ENCODE measurements at places on chromosomes 11 and 22.

DNA sequence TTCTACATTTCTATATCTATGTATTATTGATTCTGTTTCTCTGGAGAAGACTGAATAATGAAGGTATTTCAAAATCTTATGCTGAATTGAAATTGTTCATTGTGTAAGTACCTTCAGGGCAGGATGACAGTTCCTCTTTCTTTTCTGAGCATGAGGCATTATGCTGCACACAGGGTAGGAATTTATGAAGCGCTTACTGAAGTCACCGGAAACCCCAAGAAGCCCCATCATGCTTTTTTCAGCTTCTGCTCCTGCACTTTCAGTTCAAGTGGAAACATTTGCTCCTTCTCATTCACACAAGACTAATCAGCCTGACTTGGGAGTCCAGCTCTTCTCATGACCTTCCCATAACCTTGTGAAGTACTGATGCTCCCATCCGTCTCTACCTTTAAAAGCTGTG lies 314.7 kb upstream of the SORL1-AS1 start:
- DNase-seq: no peak

DNA sequence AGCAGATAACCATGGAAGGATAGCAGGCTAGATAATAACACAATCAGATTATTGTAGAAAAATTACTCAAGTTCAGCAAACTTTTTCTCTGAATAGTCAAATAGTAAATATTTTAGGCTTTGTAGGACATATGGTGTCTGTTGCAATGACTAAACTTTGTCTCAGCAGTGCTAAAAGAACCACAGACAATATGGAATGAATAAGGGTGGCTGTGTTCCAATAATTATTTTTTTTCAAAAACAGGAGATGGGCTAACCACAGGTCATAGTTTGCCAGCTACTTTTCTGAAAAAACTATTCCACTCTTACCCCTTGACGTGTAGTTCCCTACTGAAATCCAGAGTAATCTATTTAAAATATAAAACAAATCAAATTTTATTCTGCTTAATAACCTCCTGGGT lies 153.9 kb upstream of the LRRC4C start:
- no peak for DNase-seq

GRCh38 chr11:116876656-116877055 lies 39.2 kb upstream of the APOA1 start:
- no peak for DNase-seq

GRCh38 chr11:91243051-91243450 lies 981.6 kb upstream of the FAT3 start:
- peak; percentile 6 for DNase-seq

GRCh38 chr11:27904358-27905055 lies 203.4 kb downstream of the KIF18A start:
- DNase-seq: peak; percentile 80

DNA sequence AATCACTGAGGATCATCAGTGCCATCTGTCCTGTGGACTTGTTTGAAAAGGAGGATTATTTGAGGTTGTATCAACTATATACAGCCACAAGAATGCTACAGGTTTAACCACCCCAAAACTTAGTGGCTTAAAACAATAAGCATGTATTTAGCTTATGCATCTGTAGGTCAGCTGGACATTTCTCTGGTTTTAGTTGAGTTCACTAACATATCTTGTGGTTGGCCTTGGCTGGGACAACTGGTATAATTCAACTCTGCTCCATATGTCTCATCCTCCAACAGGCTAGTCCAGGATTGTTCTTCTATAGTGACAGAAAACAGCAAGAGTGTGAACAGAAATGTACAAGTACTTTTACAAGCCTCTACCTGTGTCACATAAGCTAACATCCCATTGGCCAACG lies 49.9 kb upstream of the SOX6 start:
- no peak for DNase-seq

- no peak for DNase-seq
Measured at GRCh38 chr11:12715941-12716340, 41.7 kb downstream of the TEAD1 start.

- no peak for DNase-seq
Measured at GRCh38 chr22:29510542-29510941, 30.5 kb downstream of the NEFH start.

- DNase-seq: peak; percentile 67
Measured at GRCh38 chr11:132862137-132862536, 670.2 kb downstream of the OPCML start.

DNA sequence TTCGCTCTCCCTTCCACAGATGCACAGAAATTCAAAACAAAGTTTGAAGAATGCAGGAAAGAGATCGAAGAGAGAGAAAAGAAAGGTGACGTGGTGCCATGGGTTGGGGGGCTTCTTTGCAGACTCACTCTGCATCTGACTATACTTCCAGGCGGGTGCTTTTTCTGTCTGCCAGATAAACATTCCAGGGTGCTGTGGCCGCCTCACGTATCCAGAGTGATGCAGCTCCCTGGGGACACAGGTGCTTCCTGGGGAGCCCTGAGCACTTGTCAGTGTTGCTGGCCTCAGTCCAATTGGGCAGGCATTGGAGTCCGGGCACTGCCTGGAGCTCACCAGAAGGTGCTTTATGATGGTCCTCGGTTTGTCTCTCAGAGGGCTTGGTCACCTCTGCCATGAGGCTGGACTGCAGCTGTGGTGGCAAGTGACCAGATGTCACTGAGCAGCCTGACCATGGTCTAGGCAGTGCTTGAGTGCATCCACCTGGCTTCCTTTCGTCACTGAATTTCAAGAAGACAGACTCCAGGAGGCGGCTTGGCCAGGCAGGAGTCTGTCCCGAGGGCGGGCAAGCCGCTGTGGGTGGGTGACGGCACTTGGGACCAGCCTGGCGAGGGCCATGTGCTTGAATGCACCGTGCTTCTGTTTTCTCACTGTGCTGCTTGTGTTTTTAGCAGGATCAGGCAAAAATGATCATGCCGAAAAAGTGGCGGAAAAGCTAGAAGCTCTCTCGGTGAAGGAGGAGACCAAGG lies 5.1 kb upstream of the ZDHHC8 start:
- no peak for DNase-seq

DNA sequence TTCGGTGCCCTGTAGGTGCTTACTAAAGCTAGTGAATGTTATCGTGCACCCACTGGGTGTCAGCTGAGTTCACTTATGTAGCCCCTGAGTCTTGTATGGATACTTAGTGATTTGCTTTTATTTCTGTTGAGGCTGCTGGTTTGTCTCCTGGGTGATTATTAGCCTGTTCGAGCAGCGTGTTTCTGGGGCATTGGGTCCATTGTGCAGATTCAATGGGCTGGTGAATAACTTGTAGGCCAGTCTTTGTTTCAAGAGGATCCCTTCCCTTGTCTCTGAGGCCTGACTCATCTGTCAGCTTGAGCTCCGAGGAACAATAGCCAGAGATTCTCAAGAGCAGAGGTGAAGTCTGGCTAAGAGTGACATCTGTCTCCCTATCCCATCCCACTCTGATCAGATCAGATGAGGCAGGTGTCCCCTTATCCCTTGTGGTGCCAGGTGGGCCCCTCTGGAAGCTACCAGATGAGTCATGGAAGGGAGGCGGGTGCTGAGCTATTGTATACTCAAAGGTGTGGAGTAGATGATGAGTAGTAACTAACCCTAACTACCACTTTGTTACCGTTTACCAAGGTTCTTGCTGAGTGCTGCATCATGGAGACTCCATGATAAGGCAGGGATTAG lies 3.7 kb downstream of the MIAT start:
- DNase-seq: no peak

DNA sequence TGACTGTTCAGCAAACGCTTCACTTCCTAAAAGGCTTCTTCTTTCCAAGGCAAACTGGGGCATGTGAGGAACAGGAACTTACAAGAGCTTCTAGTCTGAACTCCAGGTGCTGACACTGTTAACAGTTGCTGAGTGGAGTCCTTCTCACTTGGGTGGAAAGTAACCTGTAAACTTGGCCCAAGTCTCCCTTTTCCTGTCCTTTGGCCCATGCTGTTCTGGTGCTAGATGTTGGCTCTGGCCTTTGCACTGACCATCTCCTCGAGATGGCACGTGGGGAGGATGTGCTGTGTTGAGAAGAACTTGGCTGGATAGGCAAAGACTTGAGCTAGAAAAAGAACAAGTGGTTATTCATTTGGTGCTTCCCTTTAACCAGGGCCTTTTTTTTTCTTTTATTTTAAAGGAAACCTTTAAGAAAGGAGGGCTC lies 53.6 kb downstream of the PTPRJ start:
- no peak for DNase-seq

DNA sequence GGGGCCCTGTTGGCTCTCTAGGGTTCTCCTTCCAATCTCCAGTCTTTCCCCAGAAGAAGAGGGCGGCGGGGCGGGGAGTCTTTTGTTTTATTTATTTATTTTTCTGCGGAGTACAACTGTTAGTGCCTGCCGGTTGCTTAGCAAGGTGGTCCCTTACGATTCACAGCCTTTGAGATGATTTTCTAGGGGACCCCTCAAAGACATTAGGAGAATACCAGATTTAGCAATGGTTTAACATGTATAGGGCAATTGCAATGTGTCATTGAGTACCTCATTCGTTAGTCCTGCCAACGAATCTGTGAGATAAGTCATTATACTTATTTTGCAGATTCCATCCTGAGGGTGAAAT lies 307 bp upstream of the MRPL16 start:
- no peak for DNase-seq

DNA sequence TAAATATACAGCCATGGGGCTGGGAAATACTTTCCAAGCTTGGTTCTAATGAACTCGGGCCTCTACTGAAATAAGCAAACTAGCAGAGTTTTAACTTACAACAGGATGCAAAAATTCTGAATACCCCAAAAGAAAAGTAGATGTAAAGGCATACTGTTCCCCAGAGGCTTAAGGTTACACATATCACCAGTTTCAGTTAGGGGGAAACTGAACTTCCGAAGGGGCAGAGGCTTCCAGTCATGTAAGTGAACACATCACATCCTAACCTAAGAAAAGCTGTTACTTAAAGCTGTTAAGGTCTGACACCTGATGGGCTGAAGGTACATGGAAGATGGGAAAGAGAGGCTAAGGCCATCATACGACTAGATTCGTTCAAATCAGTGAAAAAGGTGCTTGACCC lies 2.3 kb downstream of the GAB2 start:
- no peak for DNase-seq

DNA sequence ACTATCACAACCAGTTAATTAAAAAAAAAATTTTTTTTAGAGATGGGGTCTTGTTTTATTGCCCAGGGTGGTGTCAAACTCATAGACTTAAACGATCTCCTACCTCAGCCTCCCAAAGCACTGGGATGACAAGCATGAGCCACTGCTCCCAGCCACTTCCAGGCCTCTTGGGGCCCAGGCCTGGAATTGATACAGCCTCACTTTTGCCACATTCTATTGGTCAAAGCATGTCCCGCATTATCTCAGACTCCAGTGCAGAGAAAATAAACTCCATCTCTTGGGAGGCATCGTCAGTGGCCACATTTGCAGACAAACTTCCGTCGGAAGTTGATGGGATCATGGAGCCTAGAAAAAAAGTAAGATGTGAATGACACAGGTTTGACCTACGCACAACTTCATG lies 9.4 kb upstream of the RASD2 start:
- no peak for DNase-seq

DNA sequence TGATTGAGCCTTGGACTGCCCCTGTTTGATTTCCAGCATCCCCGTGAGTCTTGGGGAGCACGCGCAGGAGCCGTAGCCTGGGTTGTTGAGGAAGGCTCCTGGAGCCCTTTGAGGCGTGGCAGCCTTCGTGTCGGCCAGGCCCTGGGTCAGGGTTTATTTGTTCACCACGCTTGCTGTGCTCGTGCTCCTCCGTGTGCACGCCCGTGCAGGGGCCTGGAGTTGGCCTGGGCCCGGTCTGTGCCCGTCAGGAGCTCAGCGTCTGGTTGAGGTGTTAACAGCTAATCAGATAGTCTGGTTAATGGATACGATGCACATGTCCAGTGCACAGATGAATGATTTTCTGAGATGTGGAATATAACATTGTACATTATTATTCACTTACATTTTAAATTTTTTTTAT lies 8.0 kb downstream of the IGHMBP2 start:
- no peak for DNase-seq
